Omental fat pad (tissue), 4 donors: ENCODE measurements at places on chromosomes 4 and X.

GRCh38 chr4:12902735-12903134 lies 581.4 kb downstream of the RAB28 start:
- no peak for DNase-seq

- no peak for DNase-seq
These were observed 8.6 kb upstream of the ARHGAP10 start for GRCh38 chr4:147723326-147723725.

DNA sequence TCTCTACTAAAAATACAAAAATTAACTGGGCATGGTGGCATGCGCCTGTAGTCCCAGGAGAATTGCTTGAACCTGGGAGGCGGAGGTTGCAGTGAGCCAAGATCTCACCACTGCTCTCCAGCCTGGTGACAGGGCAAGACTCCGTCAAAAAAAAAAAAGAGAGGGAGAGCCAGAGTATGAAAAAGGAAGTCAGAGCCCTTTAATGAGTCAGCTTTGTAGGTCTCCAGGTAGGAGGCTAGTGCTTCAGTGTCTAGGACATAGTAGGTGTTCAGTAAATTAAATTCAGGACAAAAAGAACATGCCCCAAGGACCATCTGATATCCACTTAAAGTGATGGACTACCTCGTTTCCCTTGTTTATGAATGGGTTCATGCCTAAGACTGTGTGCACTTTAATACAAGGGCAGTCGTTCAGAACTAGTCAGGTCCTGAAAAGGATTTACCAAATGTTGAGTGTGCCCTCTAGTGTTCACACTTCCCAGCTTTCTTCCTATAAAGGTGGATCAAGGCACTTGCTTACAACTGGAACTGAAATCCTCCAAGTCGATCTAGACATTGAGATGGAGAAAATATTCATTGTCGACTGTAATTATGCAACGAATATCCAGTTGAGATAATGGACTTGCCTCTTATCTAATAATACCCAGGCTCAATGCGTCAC lies 29.0 kb downstream of the F9 start:
- DNase-seq: no peak

DNA sequence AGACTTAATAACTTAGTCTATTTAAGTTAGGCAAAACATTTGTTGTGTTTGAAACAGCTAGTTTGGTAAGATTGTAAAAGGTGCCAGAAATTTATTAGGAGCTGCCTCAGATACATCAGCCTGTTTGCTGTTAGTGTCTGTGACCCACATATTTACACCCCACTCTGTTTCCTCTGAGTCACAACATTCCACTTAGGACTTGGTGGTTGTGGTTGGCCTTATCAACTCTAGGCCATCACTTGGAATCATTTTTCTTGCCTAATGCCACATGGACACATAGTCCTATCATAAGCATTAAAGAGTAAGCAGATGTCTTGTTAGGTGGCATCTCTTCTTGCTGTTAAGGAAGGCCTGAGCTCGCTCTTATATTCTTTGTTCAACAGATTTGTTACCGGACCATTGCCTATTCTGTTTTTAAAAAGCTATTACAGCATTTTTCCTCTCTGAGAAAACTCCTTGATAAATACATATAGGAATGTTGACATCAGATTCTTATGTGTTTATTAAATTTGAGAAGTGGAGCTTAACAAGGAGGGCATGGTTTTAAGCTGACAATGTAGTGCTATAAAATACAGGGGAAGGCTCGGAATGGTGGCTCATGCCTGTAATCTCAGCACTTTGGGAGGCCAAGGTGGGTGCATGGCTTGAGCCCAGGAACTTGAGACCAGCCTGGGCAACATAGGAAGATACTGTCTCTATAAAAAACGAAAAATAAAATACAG lies 51.2 kb upstream of the PGRMC2 start:
- no peak for DNase-seq

DNA sequence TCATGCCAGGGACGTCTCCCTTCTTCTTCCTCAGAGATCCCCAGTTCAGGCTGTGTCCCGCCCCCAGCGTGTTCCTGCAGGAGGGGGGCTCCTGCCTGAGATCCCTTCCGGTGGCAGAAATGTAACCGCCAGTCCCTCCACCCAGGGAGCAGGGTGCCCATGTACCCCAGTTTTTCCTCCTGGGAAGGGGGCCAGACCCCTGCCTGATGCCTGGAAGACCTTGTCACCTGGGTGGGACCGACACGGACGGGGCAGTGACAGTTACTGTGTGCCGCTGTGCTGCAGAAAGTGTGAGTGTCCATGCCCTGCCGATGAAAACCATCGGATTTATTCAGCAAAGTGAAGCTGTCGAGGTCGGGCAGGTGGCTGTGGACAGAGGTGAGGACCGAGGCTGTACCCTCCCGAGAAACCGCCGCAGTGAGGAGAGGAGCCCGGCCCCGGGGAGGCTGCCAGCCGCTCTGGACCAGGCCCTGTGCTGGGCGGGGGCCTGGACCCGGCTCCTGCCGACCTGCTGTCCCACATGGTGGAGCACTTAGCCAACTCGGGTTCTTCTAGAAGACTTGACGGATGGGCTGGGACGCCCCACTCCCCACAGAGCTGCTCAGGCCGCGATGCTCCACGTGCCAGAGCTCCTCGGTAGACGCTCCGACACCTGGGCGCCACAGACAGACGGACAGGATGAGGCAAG lies 36.7 kb upstream of the HMX1 start:
- no peak for DNase-seq

GRCh38 chr4:109094056-109094455 lies 208.4 kb downstream of the COL25A1 start:
- DNase-seq: no peak

GRCh38 chr4:151841107-151841506 lies 80.3 kb upstream of the GATB start:
- no peak for DNase-seq

- no peak for DNase-seq
These were observed 115.0 kb downstream of the SMIM20 start for GRCh38 chr4:26028793-26029567.

- DNase-seq: no peak
These were observed 4.5 kb downstream of the MID1IP1 start for GRCh38 chrX:38805432-38806389.

DNA sequence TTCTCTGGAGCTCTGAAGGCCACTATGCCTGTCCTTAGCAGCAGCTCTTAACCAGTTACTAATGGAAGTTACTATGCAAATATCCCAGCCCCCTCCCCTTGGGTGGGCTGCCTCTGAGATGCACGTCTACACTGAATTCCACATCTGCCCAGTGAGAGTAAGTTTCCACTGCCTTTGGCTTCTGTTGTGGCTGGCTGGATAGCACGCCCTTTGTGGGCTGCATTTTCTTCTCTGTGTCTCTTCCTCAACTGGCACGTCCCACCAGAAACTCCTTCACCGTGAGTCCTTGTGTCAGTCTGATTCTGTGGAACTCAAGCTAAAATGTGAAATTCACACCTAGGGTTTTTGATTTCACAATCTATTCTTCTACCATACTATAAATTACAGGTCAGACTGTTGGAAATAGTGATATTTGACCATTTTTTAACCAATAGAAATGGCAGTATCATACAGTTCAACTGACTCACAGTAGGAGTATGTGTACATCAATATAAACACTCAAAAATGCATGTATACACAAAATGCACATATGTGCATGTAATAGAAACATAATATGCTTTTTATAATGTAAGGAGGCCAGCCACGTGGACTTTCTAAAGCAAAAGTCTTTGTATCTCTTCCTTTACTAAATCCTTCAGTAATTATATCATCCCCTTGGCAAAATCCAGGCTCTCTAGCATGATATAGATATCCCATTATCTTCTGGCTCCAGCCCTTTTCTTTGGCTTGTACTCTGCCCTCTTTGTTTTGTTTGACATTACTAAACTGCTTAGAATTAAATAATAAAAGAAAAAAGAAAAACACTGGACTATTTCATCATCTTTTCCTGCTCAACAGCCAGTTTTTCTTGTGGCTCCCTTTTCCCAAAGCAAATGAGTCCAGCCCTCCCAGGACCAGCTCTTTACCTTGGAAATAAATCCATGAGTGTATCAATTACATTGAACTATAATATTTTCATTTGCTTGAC lies 33.2 kb upstream of the LDB2 start:
- DNase-seq: no peak

DNA sequence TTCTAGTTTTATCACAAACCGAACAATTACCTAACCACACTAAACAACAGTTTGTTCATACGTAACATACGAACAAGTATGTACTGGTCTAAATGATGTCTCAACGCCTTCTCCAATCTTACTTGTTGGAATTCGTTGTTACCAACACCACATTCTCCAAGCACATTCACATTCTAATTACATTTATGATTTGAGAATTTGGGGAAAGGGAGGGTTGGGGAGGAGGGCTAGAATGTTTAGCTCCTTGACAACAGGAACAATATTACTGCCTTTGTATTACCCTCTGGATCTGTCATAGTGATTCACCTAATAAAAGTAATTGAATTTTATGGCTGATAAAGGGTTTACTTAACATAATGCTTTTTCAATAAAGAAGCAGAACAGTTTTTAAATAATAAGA lies 24.4 kb downstream of the LCORL start:
- no peak for DNase-seq

GRCh38 chrX:8668813-8669212 lies 63.1 kb downstream of the ANOS1 start:
- DNase-seq: no peak

DNA sequence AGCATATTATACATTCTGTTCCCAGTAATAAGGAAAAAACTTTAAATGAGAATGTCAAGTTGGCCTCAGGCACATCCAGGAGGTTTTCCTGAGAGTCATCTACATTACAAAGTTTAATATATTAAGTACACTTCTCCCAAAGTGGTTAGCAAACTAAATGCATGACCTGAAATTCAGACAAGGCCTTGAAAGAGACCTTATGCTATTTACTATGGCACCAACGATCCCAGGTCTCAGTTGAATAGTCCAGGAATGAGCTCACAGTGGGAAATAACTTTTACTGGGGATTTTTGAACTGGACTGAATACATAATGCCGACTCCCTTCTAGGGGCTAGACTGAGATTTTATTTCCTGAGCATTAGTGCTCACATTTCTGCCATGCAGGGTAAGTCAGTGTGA lies 1577.5 kb upstream of the PCDH7 start:
- no peak for DNase-seq

GRCh38 chr4:15868111-15868510 lies 70.4 kb downstream of the FGFBP1 start:
- DNase-seq: no peak

GRCh38 chrX:107677501-107677901 lies 49.2 kb downstream of the PRPS1 start:
- no peak for DNase-seq

DNA sequence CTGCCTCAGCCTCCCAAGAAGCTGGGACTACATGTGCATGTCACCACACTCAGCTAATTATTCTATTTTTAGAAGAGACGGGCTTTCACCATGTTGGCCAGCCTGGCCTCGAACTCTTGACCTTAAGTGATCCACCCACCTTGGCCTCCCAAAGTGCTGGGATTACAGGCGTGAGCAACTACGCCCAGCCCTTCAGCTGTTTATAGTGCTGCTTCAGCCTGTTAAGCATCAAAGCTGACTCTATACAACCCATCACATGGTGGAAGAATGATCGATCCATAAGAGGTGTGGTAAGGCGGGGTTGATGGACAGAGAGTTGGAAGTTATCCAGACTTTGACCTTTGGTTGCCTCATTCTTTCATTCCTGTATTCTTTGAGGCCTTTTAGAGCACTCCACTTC lies 56.2 kb upstream of the RAPGEF2 start:
- no peak for DNase-seq

- DNase-seq: no peak
These were observed 266.0 kb upstream of the IL1RAPL1 start for GRCh38 chrX:28321286-28321685.

DNA sequence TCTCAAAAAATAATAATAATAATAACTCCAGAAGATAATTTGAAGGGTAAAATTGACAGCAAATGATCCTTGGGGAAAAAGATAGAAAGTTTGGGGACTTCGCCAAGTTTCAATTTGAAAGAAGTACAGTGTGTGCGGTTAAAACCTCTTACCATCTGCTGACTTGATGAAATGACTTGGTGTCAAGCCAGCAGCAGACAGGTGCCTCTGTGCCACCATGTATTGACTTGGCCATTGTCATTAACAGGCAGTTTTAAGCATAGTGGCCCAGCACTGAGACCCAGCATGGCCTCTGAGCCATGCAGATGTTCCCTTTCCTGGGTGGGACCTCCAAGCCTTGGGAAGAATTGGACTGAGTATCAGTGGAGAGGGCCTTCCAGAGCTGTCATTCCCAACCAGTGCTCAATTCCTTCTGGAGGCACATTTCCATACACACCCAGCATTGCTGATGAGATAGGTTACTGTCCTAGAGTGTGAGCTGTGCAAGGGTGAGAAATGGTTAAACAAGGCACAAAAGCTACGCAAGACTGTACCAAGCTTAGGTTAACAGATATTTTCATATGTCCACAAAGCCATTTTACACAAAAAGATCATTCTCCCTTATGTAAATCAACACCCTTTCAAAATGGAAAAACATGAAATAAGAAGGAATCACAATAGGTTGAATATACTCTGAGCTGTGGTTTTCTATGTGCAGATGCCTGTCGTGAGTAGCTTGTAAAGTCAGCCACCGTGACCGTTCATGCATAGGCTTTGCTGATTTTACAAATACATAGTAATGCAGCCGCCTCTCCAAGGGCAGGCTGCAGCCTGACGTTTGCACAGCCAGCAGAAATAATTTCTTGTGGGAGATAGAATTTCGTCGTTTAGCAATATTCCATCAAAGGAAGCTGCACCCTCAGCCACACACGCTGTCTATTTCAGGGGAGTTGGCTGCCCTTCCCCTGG lies 59.4 kb upstream of the FBXW7 start:
- DNase-seq: no peak

GRCh38 chr4:14837860-14838259 lies 164.4 kb upstream of the CPEB2 start:
- DNase-seq: no peak

DNA sequence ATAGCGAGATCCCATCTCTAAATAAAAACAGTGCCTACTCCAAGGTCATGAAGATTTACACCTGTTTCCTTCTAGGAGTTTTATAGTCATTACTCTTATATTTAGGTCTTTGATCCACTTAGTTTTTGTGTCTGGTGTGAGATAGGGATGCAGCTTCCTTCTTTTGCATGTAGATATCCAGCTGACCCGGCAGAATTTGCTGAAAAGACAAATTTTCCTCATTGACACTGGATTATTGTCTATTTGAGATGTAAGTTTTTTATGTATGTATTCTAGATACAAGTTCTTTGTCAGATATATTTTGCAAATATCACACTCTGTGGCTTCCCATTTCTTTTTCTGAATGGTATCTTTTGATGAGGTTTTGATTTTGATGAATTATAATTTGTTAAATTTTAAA lies 85.4 kb downstream of the RFC1 start:
- no peak for DNase-seq

DNA sequence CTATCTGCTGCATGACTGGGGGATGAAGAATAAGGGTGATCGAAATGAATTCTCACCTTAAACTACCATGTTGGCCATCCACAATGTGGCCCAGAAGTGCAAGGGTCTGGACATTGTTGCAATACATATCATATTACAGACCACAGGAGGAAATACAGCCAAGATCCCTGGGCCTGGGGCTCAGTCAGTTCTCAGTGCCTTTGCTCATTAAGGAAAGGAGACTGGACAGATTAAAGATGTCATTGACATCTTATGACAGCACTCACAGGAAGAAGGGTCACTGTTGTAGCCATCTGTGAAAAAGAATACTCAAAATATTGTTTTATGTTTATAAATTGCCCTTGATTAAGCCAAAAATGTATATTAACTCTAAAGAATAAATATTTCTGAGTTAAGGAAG lies 1345.2 kb downstream of the FSTL5 start:
- no peak for DNase-seq
